ENCODE measurements at places on chromosomes 13 and 19.

DNA sequence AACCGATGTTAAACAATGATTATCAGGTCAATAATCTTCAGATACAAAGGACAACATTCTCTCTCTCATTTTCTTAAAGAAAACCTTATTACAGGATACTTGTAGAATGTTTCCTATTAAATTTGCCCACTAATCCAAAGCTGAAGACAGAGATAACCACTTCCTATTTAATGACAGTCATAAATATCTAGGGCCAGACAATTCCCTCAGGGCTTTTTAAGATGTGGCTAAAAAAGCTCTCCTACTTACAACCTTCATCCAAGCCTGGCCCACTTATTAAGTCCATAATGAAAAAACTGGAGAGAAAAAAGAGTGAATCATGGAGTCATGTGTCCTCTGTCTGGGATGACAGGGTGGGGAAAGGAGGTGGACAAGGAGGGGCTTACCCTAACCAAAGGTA lies 235.9 kb downstream of the KLF12 start:
- no peak for DNase-seq

DNA sequence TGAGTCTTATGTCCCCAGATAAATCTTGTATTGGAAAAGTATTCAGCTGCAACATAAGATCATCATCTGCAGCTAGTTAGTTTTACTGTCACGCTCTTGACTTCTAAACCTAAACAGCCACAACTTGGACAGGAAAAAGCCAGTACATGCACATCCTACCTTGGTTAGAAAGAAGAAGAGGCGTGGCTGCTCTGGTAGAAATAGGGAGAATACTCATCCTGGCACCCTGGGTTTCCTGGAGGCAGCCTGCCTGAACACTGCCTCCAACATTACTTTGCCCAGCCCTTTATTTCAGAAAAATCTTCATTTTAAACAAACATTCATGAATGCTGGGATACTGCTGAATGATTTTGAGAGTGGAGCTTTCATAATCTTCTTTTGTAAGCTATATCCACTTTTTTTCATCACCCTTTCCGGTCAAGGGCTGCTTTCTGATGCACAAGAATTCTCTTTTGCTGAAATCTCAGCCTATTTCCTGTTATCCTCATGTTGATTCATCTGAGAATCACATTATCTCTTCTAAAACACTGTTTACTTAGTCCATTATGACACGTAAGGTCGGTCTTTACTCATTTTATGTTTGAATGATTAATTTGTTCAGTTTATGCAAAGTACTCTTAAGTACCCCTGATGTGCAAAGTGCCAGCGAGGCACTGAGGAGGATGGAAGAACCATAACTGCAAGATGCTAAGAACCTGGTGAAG lies 55.2 kb downstream of the STARD13 start:
- no peak for DNase-seq

DNA sequence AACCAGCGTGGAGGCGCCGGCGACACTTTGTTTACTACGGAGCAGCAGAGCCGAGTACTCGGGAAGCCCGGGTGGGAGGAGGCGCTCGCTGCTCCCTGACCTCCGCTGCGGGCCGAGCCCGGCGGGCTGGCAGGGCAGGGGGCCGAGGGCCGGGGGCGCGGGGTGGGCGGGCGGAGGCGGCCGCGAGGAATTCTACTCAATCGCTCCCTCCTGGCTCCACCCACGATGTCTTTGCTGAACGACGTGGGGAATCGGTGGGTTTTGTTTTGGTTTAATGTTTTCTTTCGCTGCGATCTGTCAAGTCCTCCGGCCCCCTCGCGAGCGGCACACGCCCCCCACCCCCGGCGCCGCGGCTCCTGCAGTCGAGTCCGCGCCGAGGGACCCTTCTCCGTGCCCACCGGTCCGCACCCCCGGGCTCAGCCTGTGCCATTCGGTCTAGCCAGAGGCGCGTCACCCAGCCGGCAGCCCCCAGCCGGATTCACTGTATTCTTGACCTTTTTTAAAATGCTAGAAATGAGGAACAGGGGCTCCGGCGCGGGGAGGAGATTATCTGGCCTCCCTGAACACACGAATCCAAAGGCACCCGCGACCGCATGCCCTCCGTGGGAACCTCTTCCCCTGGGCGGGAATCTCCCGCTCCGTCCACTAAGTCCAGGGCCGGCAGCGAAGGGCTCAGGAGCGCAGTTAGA lies 636 bp upstream of the FOXO1 start:
- DNase-seq = no peak

GRCh38 chr13:46909042-46909441 lies 12.2 kb upstream of the HTR2A start:
- no peak for DNase-seq

DNA sequence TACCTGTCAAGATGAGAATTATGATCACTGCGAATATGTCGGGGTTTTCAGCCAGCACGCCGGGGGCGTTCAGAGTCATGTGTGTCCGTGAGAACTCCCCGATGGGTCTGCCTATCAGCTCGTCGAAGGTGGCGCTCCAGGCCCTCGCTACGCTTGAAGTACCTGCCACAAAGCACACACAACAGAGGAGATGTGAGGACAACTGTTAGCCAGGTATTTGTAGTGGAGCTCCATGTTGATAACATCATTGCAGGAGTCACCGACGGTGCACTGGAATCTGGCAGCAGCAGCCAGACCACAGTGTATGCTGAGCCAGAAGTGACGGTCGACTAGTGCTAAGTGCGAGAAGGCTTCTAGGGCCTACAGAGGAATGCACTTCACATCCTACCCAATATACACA lies 62.7 kb downstream of the SLC7A1 start:
- no peak for DNase-seq

- no peak for DNase-seq
These were observed 129.3 kb downstream of the ATP11A start for GRCh38 chr13:112819111-112819510.

DNA sequence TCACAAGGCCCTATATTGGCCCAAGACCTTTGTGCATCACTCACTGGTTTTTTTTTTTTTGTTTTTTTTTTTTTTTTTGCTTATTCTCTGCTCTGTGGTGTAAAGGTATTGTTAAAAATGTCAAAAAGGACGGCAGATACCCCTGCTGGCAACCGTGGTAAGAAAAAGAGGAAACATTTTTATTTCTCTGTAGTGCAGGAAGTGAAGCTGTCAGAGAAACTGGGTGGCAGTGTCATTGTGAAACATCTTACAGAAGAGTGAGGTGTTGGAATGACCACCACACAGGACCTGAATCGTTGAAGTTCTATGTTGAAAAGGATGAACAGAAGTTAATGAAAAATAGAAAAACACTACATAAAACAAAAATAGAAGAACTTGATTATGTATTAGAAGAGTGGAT lies 346.4 kb downstream of the FGF9 start:
- no peak for DNase-seq

DNA sequence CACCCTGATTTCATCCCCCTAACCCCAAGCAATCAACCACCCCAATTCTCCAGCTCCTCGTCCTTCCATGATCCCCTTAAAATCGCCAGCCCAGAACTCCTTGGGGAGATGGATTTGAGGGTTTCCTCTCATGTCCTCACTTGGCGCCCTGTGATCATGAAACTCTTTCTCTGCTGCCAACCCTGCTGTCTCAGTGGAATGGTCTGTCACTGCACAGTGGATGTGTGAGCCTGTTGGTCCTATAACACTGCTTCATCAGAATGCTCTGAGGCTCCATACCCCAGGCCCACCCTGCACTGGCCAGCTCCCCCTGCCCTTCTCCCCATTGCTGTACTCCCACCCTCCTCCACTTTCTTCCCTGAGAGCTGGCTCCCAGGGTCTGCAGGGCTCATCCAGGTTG lies 12.6 kb upstream of the ZNF792 start:
- DNase-seq = no peak

GRCh38 chr13:33245505-33246158 lies 39.9 kb downstream of the STARD13 start:
- no peak for DNase-seq

GRCh38 chr13:71801781-71802180 lies 65.2 kb downstream of the DACH1 start:
- DNase-seq = no peak

- peak; percentile 8 for DNase-seq
These were observed 349.1 kb downstream of the LIG4 start for GRCh38 chr13:107866032-107866940.

DNA sequence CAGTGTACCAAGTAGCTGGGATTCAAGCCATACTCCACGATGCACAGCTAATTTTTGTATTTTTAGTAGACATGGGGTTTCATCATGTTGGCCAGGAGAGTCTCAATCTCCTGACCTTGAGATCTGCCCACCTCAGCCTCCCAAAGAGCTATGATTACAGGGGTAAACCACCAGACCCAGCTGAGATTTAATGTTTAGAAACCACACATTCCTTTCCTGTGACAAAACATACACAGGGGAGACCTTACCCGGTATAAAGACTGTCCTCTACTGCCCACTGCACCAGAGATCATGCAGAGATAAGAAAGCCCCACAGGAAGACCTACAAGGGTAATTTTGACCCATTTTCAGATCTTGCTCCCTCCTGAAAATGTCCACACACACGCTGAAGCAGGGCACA lies 22.8 kb upstream of the ZNF83 start:
- no peak for DNase-seq

DNA sequence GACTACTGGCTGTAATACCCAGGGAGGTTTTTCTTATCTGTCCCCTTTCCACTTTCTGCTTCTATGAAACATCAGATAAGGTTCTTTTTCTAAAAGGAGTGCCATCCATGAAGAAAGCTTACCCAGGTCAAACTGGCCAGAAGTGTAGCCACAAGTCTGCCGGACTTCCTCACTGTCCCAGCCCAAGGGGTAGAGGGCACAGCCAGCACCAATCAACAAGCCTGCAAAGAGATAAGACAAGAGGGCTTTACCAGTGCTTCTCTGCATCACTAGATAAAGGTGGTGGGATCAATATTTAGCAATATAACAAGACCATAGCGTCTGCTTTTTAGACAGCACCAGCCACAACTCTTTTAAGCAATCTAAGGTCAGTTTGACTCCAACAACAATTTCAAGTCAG lies 224.7 kb downstream of the LHFPL6 start:
- no peak for DNase-seq

DNA sequence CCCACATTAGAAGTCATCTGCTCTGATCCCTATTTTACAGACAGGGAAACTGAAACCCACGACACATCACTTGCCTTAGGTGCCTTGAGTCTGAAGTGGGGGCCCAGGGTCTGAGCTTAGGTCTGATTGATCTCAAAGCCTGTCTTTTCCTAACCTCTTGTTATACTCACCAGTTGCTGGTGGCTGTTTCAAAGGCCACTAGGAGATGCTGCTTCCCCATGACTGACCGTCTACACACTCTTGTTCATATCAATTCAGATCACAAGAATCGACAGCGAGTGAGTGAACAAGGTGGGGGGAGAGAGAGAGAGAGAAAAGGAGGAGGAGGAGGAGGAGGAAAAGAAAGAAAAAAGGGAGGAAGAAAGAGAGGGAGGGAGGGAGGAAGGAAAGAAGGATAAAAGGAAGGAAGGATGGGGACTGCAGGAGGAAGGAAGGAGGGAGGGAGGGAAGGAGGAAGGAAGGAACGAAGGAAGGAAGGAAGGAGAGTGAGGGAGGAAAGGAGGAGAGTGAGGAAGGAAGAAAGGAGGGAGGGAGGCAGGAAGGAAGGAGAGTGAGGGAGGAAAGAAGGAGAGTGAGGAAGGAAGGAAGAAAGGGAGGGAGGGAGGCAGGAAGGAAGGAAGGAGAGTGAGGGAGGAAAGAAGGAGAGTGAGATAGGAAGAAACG lies 3.3 kb downstream of the OR10H1 start:
- DNase-seq = no peak

DNA sequence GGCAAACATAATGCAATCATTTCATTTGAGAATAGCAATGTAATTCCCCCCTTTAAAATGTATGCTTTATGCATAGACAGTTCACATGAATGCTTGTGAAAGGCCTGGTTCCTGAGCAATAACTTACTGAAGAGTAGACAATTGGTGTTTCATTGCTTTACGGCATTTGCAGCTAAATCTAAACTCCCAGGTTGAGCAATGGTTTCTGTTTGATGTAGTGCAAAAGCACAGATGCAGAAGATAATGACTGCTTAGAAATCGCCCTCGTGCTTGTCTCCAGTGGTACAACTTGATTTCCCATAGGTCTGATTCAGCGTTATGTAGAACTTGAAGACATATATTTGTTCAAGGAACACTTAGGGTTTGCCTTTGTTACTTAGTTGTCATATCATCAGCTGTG lies 1018.3 kb downstream of the DIAPH3 start:
- DNase-seq = no peak

GRCh38 chr13:109780845-109781383 lies 5.5 kb downstream of the IRS2 start:
- no peak for DNase-seq

- no peak for DNase-seq
These were observed 28.3 kb downstream of the ZNF507 start for GRCh38 chr19:32373585-32374295.

GRCh38 chr13:30091035-30091434 lies 216.3 kb downstream of the KATNAL1 start:
- no peak for DNase-seq

DNA sequence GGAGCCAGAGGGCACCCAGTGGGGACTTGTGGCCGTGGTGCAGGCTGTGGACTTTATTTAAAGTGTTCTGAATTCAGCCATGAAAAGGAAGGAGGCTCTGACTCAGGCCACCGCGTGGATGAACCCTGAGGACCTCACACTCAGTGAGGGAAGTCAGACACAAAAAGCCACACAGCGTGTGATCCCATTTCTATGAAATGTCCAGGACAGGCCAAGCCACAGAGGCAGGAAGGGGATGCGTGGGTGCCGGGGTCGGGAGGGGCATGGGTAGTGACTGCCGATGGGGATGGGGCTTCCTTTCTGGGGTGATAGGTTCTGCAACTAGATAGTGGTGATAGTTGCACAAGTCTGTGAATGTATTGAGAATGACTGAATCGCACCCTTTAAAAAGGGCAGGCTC lies 8.7 kb upstream of the ZBTB7A start:
- peak; percentile 62 for DNase-seq

DNA sequence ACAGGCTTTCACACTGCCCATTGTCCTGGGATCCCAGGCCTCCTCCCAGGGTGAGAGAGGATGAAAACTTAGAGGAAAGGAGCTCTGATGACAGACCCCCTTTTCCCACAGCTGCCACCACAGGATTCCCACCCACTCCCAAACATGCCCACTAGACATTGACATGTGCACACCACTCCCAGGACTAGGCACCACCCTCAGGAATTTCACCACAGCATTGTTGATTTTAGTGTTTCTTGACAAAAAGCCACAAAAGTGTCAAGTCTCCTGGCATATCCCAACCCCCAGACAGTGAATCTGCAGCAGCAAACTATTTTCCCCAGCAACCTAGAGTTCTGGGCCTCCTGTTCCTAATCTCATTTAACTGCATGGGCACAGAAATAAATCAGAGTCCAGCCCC lies 10.1 kb downstream of the ZNF714 start:
- no peak for DNase-seq

All from stimulated activated naive CD8-positive, alpha-beta T cell treated with anti-CD3 and anti-CD28 coated beads, Interleukin-15, amount 100 ng/mL, for 72 hours (primary cell).